Smooth muscle cell of trachea (primary cell): ENCODE measurements at places on chromosomes 3 and 15. TPM values are rescaled to one million over a fixed set of nuclear protein-coding genes. Genes with fewer than 3 reads are reported as not detected.

Gene SERPINI2
- total RNA-seq, result not detected in 2 replicates

Gene RBM6
- total RNA-seq, result 38.2 and 64.1 TPM in 2 replicates

Gene FBXW12
- total RNA-seq, result 0.15 TPM in 1 of 2 replicates, not detected in the other

Gene CFAP91
- total RNA-seq, result 0.33 and 0.44 TPM in 2 replicates

Gene USP8
- 44.0 and 62.5 TPM in 2 replicates for total RNA-seq

Gene GPR62
- under 0.01 TPM in 1 of 2 replicates, not detected in the other for total RNA-seq

Gene C3orf85
- not detected in 2 replicates for total RNA-seq

Gene CCR3
- total RNA-seq, result 0.33 TPM in 1 of 2 replicates, not detected in the other

Gene RYR3
- total RNA-seq, result not detected in 2 replicates

Gene AMOTL2
- 42.2 and 77.1 TPM in 2 replicates for total RNA-seq

Gene CYP11A1
- 0.83 and 1.0 TPM in 2 replicates for total RNA-seq

Gene TP63
- under 0.01 and 0.15 TPM in 2 replicates for total RNA-seq

Gene MAP1A
- total RNA-seq, result 150 and 180 TPM in 2 replicates

Gene CASR
- not detected in 2 replicates for total RNA-seq

Gene SYNM
- 5.4 and 6.3 TPM in 2 replicates for total RNA-seq

Gene SNX4
- 20.2 and 48.1 TPM in 2 replicates for total RNA-seq

Gene OSTN
- 0.17 and 0.44 TPM in 2 replicates for total RNA-seq

Gene TMEM207
- total RNA-seq, result not detected in 2 replicates

Gene CKMT1A
- total RNA-seq, result not detected in 2 replicates

Gene CHST14
- 15.9 and 18.2 TPM in 2 replicates for total RNA-seq

Gene STIMATE
- total RNA-seq, result 9.9 and 19.0 TPM in 2 replicates

Gene CPNE9
- not detected in 2 replicates for total RNA-seq

Gene TGM4
- total RNA-seq, result not detected in 2 replicates

Gene MAGEF1
- 15.7 and 20.9 TPM in 2 replicates for total RNA-seq

Gene SI
- total RNA-seq, result not detected in 2 replicates

Gene LRRC49
- total RNA-seq, result 22.3 and 29.4 TPM in 2 replicates

Gene MTHFS
- total RNA-seq, result 14.9 and 15.6 TPM in 2 replicates

Gene SUCNR1
- under 0.01 TPM in 1 of 2 replicates, not detected in the other for total RNA-seq

Gene FOXB1
- not detected in 2 replicates for total RNA-seq

Gene LHFPL4
- under 0.01 TPM in 2 replicates for total RNA-seq

Gene WNT7A
- total RNA-seq, result not detected in 2 replicates

Gene TAGLN3
- 0.87 and 0.99 TPM in 2 replicates for total RNA-seq

Gene ECE2
- under 0.01 TPM in 1 of 2 replicates, not detected in the other for total RNA-seq

Gene CFAP20DC
- 4.8 and 6.8 TPM in 2 replicates for total RNA-seq

Gene ETV5
- total RNA-seq, result 25.8 and 36.5 TPM in 2 replicates

Gene ZNF660
- 1.6 and 2.5 TPM in 2 replicates for total RNA-seq

Gene ZNF619
- 7.9 and 8.1 TPM in 2 replicates for total RNA-seq

Gene HDC
- not detected in 2 replicates for total RNA-seq

Gene CCDC13
- total RNA-seq, result 0.29 and 1.2 TPM in 2 replicates

Gene ADGRG7
- not detected in 2 replicates for total RNA-seq

Gene CLRN1
- total RNA-seq, result not detected in 2 replicates
